ENCODE measurements at places on chromosomes 5 and 9. TPM values are rescaled to one million over a fixed set of nuclear protein-coding genes. Genes with fewer than 3 reads are reported as not detected.

IFNK gene
- not detected for total RNA-seq

LCP2 gene
- 6.2 TPM for total RNA-seq

DNA sequence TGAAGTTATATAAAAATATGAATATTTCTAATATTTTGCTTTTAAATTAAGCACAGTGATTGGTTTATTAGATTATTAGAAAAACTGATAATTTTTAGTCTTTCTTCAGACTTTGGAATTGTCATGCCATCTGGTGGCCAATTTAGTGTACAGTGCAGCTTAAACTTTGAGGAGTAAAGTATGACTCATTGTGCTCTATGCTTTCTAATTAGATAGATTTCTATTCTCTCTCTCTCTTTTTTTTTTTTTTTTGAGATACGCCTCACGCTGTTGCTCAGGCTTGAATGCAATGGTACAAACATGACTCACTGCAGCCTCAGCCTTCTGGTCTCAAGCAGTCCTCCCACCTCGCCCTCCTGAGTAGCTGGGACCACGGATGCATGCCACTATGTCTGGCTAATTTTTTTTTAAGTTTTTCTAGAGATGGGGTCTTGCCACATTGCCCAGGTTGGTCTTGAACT, 42.1 kb upstream of the GPR21 start:
- DNase-seq: no peak

SLC6A3 gene
- 0.19 TPM for total RNA-seq

GRCh38 chr5:124030043-124030491, 518.1 kb downstream of the CSNK1G3 start:
- DNase-seq: no peak

- no peak for DNase-seq
Measured at GRCh38 chr9:79501546-79501945, 70.2 kb upstream of the TLE4 start.

SERINC5 gene
- total RNA-seq: 20.9 TPM

NUTM2G gene
- not detected for total RNA-seq

PRDM9 gene
- total RNA-seq: not detected

DNA sequence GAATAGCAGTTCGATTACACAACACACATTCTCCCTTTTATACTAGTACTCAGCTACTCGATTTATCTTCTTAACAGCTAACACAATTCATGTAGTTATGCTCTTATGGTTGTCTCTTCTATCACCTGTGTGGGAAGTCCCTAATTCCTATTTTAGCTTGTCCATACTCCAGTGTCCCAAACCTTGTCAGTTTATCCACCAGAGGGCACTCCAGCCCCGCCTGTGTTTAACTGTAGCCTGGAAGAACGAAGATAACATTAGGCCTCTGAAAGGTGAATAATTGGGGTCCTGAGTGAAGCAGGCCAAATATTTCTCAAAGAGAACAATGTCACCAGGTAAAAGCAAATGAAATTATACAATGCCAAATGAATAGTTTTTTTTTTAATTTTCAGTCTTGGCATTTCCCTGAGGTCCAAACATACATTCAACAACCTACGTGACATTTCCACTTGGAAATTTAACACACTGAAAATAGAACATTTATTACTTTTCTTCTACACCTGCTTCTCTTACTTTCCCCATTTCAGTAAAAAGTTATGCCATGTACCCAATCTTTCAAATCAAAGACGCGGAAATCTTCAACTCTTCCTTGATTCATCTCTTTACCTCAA, 560.7 kb downstream of the HTR1A start:
- no peak for DNase-seq

GRCh38 chr9:112914524-112914923, 23.8 kb upstream of the SLC46A2 start:
- DNase-seq: no peak

DNA sequence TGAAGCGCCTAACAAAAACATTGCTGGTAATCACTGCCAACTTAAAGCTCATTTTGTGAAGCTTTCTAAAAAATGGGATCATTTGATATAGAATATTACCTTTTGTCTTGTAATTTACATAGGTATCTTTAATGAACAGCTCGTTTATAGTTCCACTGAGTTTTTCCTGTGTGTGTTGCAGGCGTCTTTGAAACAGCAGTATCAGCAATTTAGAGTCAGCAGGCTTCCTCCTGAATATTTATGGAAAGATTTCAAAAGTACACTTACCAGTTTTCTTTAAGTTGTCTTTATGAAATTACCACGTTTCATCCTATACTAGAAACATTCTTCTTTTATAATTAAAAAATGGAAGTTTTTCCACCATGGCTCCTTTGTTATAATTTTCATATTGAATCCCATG, 140.3 kb upstream of the GRIN3A start:
- DNase-seq: no peak

DNA sequence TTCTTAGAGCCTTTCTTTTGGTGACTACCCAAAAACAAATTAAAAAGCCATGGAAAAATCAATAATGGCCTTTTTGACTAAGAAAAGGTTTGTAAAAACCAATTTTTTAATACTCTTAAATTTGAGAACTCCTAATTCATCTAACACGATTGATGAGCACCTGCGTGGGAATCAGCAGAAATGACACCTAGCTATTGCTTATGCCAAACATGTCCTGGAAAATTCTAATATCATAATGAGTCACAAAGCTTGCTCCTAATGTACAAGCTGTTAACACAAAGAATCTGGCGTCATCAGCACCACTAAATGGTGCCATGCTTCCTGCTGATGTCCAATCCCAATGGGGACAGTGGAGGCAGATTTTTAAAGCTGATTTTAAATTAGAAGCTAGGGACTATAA, 146.2 kb upstream of the LRRTM2 start:
- no peak for DNase-seq

GRCh38 chr5:167207081-167207480, 1084.4 kb upstream of the WWC1 start:
- DNase-seq: no peak

GRCh38 chr5:41882765-41883164, 12.5 kb upstream of the OXCT1 start:
- DNase-seq: no peak

DNA sequence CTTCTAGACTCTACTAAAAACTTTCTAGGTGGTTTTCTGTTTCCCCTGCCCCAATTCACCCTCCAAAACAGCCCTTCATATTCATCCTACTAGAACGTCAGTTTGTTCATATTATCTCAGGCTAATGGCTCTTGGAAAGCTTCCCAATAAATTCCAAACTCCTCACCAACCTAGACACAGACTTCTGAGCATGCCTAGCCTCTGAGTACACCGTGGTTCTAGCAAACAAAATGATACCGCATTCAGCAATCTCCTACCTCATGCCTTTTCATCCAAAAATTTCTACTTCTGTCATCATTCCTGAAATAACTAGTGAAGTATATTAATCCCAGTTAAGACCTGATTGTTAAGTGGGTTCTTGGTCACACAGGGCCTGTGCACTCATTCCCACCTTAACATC, 46.5 kb upstream of the NR5A1 start:
- DNase-seq: no peak

DNA sequence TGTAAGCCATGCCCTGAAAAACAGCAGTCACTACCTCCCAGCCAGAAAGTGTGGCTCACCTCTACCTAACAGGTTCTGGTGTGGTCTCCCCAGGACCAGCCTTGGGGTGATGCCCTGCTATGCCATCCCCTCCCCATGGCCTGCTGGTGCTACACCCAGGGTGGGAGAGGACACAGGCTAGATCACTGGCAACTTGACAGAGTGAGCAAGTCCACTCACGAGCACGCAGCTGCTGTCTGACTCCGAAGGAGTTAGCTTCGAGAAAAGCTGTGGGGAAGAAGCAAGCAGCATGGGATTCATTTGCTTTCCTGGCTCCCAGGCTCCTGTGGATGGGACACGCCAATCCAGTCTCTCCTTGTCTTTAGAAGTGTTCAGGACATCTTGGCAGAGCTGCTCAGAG, 102.2 kb downstream of the COL5A1 start:
- no peak for DNase-seq
